ENCODE measurements at places on chromosomes 16 and 17.

GRCh38 chr17:72126575-72127486 lies 6.0 kb downstream of the SOX9 start:
- DNase-seq = no peak

- DNase-seq = peak; percentile 73
Measured at GRCh38 chr17:8949061-8949661, 16.3 kb downstream of the PIK3R5 start.

- no peak for DNase-seq
Measured at GRCh38 chr17:5785338-5785737, 201.0 kb upstream of the NLRP1 start.

GRCh38 chr16:54112451-54113206 lies 174.0 kb downstream of the IRX3 start:
- no peak for DNase-seq

- no peak for DNase-seq
Measured at GRCh38 chr16:65661558-65661957, 539.7 kb upstream of the CDH11 start.

DNA sequence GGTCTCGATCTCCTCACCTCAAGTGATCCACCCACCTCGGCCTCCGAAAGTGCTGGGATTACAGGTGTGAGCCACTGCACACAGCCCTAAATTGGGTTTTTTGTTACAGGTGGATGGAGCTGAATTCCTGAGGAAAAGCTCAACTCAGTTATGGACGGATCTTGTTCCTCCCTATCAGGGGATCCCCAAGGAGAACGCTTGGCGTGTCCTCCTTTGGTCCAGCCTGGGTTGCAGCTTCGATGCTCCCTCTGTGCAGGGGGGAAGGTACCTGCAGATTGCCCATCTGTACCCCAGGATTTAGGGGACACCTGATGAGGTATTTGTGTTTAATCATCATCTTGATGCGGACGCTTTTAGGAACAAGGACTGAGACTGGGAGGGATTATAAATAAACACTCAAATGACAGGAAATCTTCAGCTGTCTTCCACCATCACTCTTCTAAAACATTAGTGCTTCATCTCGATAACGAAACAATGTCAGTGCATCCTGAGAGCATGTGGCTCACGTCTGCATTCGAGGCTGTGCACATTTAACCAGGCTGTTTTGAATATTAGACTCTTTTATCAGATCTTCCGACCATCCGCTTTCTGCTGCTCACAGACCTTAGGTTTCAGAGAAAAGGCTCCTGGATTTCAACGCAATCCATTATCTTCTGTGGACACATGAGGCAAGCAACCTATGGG lies 18.2 kb upstream of the MEIOB start:
- no peak for DNase-seq

Data from activated CD8-positive, alpha-beta memory T cell treated with anti-CD3 and anti-CD28 coated beads for 24 hours (primary cell).